ENCODE measurements at places on chromosomes 5 and 9. TPM values are rescaled to one million over a fixed set of nuclear protein-coding genes. Genes with fewer than 3 reads are reported as not detected.

DNA sequence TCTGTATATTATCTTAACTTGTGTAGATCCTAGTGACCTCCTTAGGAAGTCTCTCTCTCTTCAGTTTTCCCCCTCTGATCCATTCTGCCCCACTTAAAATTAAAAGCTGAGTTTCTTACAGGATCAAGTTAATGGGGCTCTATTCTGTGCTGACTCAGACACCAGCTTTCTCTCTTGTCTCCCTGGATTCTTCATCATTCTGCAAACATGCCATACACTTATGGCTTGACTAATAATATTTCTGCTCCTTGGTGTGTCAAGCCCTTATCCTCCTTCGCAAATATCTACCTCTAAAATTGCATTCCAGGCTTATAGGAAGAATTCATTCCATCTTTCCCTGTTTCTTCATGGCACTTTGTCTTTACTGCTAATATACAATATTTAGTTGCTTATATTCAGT lies 18.1 kb downstream of the LRRC70 start:
- no peak for DNase-seq

Gene MZB1
- 2.5 TPM for total RNA-seq

Gene CCL21
- total RNA-seq, result not detected

Gene PCDHA9
- total RNA-seq, result not detected

Gene C9orf152
- total RNA-seq, result not detected

- DNase-seq, result no peak
Measured at GRCh38 chr9:132647355-132647754, 22.4 kb downstream of the DDX31 start.

GRCh38 chr9:98159301-98159700 lies 33.1 kb downstream of the CORO2A start:
- DNase-seq, result no peak

- no peak for DNase-seq
Measured at GRCh38 chr5:157745041-157745456, 1.5 kb downstream of the LSM11 start.

DNA sequence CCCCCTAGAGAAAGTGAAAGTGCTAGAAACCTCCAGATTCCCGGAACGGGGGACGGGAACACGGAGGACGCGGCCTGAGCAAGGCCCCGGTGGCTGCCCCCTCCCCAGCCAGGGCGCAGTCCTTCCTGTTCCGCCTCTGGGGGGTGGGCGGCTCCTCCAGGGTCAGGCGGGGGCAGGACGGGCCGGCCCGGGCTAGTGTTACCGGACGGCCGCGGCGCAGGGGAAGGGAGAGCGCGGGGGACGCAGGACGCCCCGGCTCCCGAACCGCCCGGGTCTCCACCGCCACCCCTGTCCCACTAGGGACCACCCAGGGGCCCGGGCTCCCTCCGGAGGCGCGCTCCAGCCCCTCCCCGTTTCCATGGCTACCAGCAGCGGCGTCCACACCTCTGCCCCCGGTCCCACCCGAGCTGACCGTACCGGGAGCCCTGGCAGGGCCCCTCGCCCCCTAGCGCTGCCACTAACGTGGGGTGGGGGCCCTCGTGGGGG lies 579 bp downstream of the SLC12A7 start:
- no peak for DNase-seq

GRCh38 chr5:76958991-76959767 lies 6.3 kb downstream of the CRHBP start:
- no peak for DNase-seq

Gene ANKRD31
- 2.8 TPM for total RNA-seq

- no peak for DNase-seq
Measured at GRCh38 chr5:143318270-143318669, 85.2 kb downstream of the NR3C1 start.

GRCh38 chr5:115455301-115455707 lies 89.3 kb downstream of the FEM1C start:
- DNase-seq, result no peak

DNA sequence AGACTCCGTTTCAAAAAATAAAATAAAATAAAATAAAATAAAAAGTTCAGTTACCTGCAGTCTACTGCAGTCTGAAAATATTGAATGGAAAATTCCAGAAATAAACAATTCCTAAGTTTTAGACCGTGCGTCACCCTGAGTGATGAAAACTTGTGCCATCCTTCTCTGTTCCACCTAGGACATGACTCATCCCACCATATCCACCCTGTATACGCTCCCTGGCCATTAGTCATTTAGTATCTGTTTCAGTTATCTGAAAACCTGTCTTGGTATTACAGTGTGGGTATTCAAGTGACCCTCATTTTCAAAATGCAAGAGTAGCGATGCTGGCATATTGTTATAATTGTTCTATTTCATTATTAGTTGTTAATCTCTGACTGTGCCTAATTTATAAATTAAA lies 51.8 kb upstream of the TEX48 start:
- no peak for DNase-seq

GRCh38 chr5:32721626-32722025 lies 10.5 kb downstream of the NPR3 start:
- DNase-seq, result no peak

- DNase-seq, result peak; percentile 55
Measured at GRCh38 chr5:149651686-149652085, 70.4 kb downstream of the ARHGEF37 start.

- DNase-seq, result peak; percentile 8
Measured at GRCh38 chr5:176360894-176361436, 599 bp downstream of the KIAA1191 start.

Gene PCDHAC2
- total RNA-seq, result not detected

GRCh38 chr9:113995401-113995800 lies 82.7 kb downstream of the AMBP start:
- DNase-seq, result no peak

- no peak for DNase-seq
Measured at GRCh38 chr5:174082286-174082685, 36.8 kb downstream of the NSG2 start.

- DNase-seq, result no peak
Measured at GRCh38 chr5:93497096-93497495, 83.9 kb downstream of the NR2F1-AS1 start.

Gene SPATA31D1
- total RNA-seq, result not detected

Gene RGMB
- 25.0 TPM for total RNA-seq

Gene ENHO
- 0.36 TPM for total RNA-seq

GRCh38 chr9:98236901-98237487 lies 18.5 kb downstream of the TBC1D2 start:
- no peak for DNase-seq

DNA sequence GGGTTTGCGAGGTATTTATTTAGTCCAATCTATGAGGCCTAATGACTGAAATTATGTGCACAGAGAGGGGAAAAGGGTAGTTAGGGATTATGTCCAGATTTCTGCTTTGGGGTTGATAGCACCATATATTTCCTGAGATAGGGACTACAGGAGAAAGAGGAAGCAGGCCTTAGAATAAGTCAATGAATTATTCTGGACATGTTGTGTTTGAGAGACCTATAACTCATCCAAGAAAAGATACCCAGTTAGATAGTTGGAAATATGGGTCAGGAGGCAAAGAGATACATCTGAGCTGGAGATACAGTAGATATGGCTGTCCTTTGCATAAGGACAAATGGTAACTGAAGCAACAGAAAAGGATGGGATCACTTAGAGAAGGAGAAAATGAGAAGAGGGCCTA lies 53.1 kb downstream of the NR3C1 start:
- no peak for DNase-seq

Gene ODF2
- 36.6 TPM for total RNA-seq

Gene MARCOL
- not detected for total RNA-seq

- DNase-seq, result no peak
Measured at GRCh38 chr5:32020946-32021345, 153.2 kb downstream of the GOLPH3 start.

Gene GKAP1
- 15.5 TPM for total RNA-seq

Gene NCS1
- total RNA-seq, result not detected

GRCh38 chr5:38259062-38259808 lies 876 bp downstream of the EGFLAM start:
- DNase-seq, result no peak

GRCh38 chr5:167964529-167964928 lies 326.9 kb upstream of the WWC1 start:
- no peak for DNase-seq

DNA sequence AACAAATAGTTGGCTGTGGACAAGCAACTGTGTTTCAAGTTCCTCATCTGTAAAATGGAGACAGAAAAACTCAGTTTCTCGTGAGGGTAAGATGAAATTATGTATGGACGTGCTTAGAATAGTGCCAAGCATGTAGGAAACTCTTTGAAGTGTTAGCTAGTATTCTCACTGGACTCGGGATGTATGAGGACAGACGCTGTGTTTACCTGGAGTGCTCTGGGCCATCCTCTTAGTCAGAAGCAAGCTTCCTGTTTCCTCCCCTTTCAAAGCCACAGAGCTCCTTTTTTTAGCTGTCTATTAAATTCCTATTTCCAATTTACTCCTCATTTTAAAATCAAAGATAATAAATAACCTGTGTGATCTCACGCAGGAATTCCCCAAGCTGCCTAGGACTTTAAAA lies 23.8 kb upstream of the IQGAP2 start:
- no peak for DNase-seq

- no peak for DNase-seq
Measured at GRCh38 chr9:124454296-124454695, 4.0 kb downstream of the ADGRD2 start.

Gene ANKRD18A
- 1.5 TPM for total RNA-seq

- DNase-seq, result no peak
Measured at GRCh38 chr9:137682428-137683105, 63.8 kb downstream of the EHMT1 start.

Gene NTRK2
- total RNA-seq, result not detected

- DNase-seq, result no peak
Measured at GRCh38 chr5:134209477-134210245, 16.2 kb downstream of the PPP2CA start.

GRCh38 chr9:26727471-26727870 lies 165.1 kb downstream of the CAAP1 start:
- DNase-seq, result no peak

Gene SNX24
- total RNA-seq, result 2.2 TPM

DNA sequence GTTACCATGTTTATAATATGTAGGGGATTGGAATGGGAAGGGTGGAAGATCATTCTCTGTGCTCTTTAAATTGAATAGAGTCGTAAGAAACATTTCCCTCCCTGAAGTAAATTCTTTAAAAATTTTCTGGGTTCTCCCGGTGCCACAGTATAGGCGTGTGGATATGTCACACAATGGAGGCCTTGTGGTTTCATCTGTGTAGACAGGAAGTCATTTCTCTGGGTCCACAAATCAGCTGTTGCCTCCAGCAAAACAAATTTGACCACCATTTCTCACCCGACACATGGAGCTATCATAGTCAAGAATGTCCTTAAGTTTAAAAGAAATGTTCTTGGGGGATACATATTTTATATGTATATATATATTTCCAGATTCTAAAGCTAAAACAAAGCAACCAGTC lies 17.4 kb downstream of the CEP78 start:
- DNase-seq, result no peak

GRCh38 chr9:135939351-135940265 lies 21.6 kb downstream of the UBAC1 start:
- peak; percentile 34 for DNase-seq

GRCh38 chr5:133942614-133943474 lies 25.6 kb downstream of the C5orf15 start:
- no peak for DNase-seq

- DNase-seq, result no peak
Measured at GRCh38 chr5:61051267-61051666, 106.3 kb downstream of the NDUFAF2 start.

DNA sequence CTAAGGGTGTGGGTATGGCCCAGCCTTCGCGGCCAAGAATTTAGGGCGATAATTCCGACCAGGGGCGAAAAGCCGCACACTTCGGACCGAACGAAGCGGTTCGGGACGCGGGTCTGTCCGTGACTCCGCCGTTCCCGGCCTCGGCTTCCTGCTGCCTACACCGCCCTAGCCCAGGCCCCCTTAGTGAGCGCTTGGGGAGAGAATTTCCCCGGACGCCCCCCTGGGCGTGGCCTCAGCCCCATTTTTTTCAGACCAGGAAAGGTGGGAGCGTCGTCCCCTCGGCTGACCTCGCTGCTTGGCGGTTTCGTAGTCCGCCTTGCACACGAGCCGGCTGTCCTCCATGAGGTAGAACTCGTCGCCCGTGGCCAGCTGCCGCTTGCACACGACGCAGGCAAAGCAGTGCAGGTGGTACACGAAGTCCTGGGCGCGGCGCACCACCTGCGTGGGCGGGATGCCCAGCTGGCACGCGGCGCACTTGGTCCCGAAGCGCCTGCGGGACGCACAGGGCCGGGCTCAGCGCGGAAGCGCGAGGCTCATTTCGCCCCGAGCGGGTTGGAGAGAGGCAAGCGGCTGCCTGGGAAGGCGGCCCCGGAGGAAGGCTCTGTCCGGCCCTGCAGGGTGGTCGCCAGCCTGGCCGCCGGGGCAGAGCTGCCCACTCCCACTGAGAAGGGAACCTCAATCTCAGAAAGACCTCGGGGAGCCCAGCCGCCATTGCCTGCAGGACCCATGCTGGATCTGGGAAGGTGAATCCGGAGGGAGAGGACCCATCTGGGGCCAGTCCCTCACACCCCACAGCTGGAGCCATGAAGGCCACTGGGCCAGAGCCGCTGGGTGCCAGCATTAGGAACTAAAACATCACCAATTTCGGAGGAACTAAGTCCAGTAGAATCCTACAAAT lies 5.3 kb downstream of the LHX3 start:
- no peak for DNase-seq

Data from naive thymus-derived CD8-positive, alpha-beta T cell (primary cell).